ENCODE measurements at places on chromosomes 2 and 18.

GRCh38 chr18:51157215-51157614 is 40.3 kb downstream of the MEX3C start:
- DNase-seq: no peak

- no peak for DNase-seq
These were observed 24.4 kb downstream of the KLF7 start for GRCh38 chr2:207141386-207141785.

- no peak for DNase-seq
These were observed 119.6 kb upstream of the EPAS1 start for GRCh38 chr2:46177461-46178089.

GRCh38 chr2:106995556-106995955 is 109.6 kb upstream of the ST6GAL2 start:
- no peak for DNase-seq

DNA sequence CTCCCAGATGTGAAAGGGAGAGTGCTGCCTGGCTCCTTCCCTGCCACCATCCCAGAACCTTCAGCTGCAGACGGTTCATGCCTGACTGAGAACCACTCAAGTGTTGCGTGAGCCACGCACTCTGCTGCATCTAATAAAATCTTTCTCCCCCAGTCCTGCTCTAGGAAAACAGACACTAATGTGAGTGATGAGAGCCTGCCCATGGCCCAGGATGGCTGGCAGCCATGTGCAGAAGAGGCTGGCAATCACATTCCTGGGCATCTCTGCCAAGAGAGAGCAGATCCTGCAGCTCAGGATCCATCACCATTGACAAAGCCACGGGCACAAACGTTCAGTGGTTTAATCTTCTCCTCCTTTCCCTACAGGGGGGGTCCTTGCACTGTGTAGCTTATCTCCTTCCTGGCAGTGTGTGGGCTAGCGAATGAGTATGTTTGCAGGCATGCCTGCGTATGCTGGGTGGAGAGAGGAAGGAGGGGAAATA is 477.5 kb downstream of the SLC4A3 start:
- no peak for DNase-seq
